Thoracic aorta (tissue), 2 donors: ENCODE measurements at places on chromosomes 6 and 20.

DNA sequence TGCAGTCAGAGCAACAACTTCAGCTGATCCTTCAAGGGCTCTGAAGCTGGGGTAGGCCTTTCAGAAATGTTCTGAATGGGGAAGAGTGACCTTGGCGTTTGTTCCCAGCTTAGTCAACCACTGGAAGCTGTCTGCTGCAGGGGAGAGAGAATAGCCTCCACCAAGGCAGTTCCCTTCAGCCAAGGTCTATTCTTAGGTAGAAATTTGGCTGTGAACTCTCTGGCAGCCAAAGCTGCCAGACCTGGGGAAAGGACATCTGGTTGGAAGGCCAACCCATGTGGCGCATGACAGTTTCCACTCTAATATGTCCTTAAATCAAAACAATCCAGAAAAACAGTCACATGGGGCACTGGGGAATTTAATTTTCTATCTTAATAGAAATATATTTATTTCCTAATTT, 60.1 kb downstream of the FBXO5 start:
- DNase-seq, result no peak

DNA sequence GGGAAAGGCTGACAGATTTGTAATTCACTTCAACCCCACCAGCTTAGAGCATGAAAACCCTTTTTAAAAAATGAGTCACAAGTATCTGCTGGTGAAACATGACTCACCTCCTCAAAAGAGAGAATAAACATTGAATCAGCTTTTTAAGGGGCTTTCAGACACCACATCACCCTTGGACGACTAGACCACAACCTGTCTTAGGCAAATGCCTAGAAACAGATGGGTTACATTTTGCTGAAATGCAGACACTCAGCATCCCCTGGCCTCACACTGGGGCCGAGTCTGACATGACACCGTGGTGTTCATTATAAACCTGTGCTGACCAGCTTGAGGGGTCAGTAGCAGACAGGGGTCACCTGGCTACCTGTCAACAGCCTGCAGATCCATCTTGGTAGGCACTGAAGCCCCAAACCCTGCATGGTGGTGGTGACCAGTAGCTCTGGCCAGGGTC, 175.3 kb upstream of the CST7 start:
- no peak for DNase-seq

- no peak for DNase-seq
Observed at GRCh38 chr6:53244958-53245357, 96.3 kb upstream of the GCM1 start.

DNA sequence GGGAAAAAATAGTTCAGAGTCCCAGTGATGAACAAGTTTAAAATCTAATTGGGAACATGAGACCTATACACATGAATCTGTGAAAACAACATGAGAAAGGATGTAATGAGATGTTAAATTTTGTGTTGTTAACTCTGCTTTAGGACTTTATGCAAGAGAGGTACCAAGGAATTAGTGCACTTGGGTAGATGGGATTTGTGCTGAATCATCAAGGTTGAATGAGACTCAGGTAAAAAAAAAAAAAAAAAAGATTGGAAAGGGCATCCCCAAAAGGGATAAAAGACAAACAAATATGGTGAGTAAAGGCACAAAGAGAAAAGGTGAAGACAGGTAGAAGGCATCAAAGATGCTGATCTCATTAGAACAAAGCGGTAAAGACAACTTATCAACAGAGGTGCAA, 644.4 kb downstream of the CBLN4 start:
- no peak for DNase-seq
